ENCODE measurements at places on chromosomes 1 and 21. TPM values are rescaled to one million over a fixed set of nuclear protein-coding genes. Genes with fewer than 3 reads are reported as not detected.

DNA sequence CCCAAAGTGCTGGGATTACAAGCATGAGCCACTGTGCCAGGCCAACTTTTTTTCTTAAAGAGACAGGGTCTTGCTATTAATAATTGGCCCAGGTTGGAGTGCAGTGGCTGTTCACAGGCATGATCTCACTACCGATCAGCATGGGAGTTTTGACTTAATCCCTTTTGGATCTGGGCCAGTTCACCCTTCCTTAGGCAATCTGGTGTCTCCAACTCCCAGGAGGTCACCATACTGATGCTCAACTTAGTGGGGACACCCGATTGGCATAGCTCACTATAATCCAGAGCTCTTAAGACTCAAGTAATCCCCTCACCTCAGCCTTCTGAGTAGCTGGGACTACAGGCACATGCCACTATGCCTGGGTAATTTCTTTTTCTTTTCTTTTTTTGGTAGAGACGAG, 64.2 kb upstream of the SCYL3 start:
- no peak for DNase-seq

DNA sequence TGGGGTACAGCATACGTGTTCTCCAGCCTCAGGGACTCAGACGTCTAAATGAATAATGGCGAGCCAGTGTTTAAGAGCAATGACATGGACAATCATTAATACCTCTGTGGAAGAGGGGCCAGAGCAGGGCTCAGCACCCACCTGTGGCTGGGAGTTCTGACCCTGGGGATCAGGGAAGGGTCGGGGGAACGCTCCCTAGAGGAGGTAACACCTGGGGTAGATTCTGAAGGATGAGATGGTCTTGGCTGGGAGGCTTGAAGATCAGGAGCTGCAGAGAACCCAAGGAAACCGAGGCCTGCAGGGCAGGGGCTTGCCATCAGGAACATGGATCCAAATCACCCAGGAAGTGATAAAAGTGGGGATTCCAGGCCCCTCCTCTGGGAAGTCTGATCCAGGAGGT, 138.2 kb upstream of the RUNX3 start:
- DNase-seq: no peak

The PSMB4 gene
- 482 TPM for total RNA-seq

GRCh38 chr1:2383576-2383975, 7.8 kb downstream of the MORN1 start:
- DNase-seq: no peak

DNA sequence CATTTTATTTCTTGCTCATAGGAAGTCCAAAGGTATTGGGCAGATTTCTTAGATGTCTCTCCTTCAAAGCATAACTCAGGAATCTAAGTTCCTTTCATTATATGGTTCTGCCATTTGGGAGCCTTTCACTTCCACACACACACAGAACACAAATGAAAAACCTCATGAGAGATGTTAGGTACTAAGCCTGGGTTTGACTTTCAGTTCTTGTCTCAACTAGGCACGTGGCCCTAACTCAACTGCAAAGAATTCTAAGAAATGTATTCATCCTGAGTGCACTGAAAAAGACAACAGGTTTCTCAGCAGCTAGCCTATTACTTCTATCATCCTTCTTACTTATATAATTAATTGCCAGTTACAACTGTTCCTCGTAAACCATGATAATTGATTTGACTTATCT, 190.0 kb upstream of the SAMSN1 start:
- DNase-seq: no peak

DNA sequence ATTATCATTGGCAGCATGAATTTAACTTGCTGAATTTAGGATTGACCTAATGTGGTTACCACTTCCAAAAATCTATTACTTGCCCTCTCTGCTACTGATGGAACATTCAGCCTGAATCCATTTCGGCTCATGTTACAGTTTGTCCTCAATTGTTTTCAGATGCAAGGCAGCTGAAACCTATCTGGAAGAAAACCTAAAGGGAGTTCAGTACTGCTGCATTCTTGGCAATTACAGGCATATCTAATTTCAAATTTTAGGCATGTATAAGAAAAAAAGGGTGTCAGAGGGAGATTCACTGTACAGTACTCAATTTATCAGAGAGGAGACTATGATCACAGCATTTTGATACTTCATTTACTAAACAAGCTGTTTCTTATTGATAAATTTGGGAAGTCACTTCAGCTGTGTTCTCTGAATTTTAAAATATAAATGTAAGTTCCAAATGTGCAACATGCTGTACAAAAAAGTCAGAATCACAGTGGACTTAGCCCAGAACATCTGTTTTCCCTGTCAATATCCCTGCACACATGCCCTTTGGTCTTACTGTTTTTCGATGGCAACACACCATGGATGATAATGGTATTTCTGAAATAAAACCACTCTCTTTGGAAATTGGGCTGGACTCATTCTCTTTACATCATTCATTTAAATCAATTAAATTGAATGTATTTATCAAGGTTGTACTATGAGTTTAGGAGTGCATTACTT, 651.6 kb upstream of the ADGRL4 start:
- DNase-seq: no peak

GRCh38 chr1:180260541-180260940, 30.5 kb downstream of the LHX4 start:
- no peak for DNase-seq

- no peak for DNase-seq
Observed at GRCh38 chr1:241536969-241537368, 4.8 kb downstream of the KMO start.

The SFN gene
- total RNA-seq: 0.13 TPM

GRCh38 chr1:224042557-224043118, 71.3 kb upstream of the FBXO28 start:
- no peak for DNase-seq

The PTPN7 gene
- 0.40 TPM for total RNA-seq

GRCh38 chr1:85319491-85319890, 43.1 kb upstream of the BCL10 start:
- DNase-seq: no peak

- DNase-seq: no peak
Observed at GRCh38 chr1:195562074-195562473, 1046.2 kb downstream of the KCNT2 start.

DNA sequence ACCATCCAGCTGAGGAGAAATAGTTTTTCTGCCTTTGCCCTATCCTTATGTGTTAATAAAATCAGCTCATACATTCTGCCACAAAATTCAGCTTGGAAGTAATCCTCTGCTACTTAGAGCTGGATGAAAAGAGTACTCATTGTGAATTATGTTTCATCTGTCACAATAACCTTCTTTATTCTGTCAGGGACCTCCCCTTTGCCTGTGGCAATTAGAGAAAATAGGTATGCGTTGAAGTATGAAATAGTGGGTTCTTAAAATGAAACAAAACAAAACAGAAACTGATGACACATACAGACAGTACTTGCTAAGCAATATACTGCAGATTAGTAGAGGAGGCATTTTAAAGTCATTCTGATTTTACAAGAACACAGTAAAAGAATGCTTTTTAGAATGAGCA, 578.5 kb downstream of the USP25 start:
- DNase-seq: no peak

The MROH9 gene
- not detected for total RNA-seq

GRCh38 chr1:151976858-151977257, 16.8 kb downstream of the S100A10 start:
- no peak for DNase-seq

GRCh38 chr1:98044766-98045165, 123.9 kb upstream of the DPYD start:
- no peak for DNase-seq

GRCh38 chr1:246617156-246617555, 50.9 kb downstream of the CNST start:
- no peak for DNase-seq

The ARHGEF11 gene
- 25.4 TPM for total RNA-seq

DNA sequence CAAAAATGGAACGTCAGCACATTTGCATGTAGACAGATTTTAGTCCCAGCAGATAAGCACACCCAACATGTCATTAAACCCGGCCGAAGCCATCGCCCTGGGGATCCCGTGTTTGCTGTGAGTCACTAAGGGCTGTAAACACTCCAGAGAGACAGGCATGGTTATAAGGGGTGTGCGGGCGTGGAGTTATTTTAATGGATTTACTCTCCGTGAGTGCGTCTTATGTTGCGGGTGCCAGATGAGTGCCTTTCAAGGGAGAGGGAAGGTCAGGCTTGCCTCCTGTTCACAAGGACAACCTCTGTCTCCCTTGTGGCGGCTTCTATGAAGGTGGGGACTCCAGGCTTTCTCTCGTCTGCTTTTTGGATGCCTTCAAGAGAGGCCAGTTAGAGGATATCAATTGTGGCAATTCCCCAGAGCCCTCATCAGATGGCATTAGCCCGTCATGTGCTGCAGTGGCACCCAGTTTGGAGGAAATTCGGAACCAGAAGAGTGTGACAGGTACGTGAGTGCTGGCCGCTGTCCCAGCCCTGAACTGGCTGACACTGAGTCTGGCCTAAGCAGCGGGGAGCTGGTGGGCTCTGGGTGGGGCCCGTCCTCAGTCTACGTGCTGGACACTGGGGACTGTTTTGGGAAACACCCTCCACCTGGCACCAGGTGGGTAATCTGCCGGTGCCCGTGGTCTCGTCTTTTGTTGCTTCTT, 223.8 kb upstream of the TMEM51 start:
- DNase-seq: no peak

The DPT gene
- not detected for total RNA-seq

DNA sequence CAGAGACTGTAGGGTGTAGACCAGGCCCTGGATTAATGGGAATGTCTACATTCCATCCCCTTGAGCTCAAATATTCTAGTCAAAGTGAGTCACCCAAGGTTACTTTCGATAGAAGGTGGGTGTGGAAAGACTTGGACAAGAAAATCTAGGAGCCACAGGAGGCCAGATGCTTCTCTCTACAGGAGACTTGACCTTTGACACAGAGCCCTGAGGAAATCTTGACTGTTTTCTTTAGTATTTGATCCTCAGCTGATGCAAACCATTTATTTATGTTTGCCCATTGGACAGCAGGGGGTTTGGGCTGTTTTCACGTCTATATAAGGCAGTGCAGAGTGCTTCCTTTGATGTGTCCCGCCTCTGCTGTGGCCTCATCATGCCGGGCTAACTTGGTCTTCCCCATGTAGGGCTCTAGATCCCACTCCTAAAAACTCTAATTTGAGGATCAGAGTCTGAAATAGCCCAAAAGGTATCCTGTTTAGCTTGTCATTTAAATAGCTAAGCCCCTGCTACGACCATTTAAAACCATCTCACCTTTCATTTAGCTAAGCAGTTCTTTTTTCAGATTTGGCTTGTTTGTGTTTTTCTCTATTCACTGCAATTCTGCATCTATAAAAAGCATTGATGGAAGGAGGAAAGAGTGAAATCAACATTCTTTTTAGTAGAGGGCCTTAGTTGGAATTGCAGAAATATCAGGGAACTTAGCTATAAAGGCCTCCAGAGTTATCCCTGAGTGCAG, 15.5 kb upstream of the MAP3K7CL start:
- DNase-seq: no peak

GRCh38 chr1:69733061-69733460, 165.3 kb downstream of the LRRC7 start:
- DNase-seq: no peak

The ACBD6 gene
- total RNA-seq: 78.5 TPM

The RGS1 gene
- total RNA-seq: not detected

GRCh38 chr1:168112673-168113305, 23.9 kb downstream of the GPR161 start:
- DNase-seq: peak; percentile 53

The FAM72A gene
- total RNA-seq: 11.9 TPM

The HTR6 gene
- not detected for total RNA-seq

The C4BPA gene
- not detected for total RNA-seq

GRCh38 chr1:1955621-1956094, 36.6 kb upstream of the TMEM52 start:
- DNase-seq: no peak

- no peak for DNase-seq
Observed at GRCh38 chr1:237959838-237960237, 69.1 kb upstream of the ZP4 start.

DNA sequence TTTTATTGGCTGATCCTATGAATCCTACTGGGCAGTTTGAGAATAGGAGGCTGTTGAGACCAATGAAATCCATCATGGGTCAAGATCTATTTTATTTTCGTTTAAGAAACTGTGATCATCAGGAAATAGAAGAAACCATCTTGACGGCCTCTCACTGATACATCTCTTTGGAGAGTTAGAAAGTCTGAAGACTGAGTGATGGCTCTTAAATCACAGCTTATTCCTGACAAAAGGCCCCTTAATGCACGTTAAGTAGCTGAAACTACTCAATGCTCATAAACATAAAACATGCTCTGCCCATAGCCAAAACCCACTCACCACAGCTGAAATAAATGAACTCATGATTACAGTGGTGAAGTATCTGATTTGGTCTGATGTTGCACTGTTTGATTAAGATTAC, 784.5 kb upstream of the NEGR1 start:
- DNase-seq: no peak

- no peak for DNase-seq
Observed at GRCh38 chr21:45386728-45387371, 18.1 kb upstream of the COL18A1 start.

- DNase-seq: no peak
Observed at GRCh38 chr1:55626326-55626725, 411.2 kb upstream of the USP24 start.

The DENND2D gene
- total RNA-seq: 1.3 TPM

DNA sequence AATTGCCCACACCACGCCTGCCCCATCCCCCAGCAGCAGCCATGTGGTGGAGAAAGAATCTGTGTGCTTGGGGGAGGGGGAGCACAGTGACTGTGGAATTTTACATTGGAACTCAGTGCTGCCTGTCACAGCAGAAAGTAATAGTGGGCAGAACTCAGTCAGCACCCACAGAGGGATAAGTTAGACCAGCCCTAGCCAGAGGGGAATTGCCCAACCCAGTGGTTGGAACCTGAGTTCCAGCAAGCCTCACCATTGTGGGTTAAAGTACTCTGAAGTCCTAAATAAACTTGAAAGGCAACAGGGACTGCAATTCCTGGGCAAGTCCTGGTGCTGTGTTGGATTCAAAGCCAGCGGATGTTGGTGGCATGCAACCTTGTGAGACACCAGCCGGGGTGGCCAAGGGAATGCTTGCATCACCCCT, 88.8 kb downstream of the MRPL39 start:
- DNase-seq: no peak

GRCh38 chr1:212749821-212750535, 41.6 kb downstream of the NSL1 start:
- DNase-seq: peak; percentile 22

DNA sequence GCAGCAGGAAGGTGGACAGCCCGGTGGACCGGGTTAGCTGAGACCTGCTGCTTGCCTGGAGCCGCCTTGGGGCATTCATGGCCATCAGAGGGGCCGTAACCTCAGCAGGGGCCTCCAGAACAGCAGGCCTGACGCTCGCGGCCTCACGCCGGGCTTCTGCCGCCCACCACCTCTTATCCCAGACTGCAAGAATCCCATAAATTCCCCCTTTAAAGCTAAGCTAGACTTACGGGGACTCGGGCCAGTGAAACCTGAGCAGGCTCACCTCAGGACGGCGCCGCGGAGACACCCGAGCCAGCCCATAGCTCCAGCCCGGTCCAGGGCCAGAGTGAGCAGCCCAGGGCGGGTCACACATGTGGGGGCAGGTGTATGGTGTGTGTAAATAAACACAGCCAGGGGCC, 132.3 kb downstream of the GLIS1 start:
- DNase-seq: no peak

- DNase-seq: no peak
Observed at GRCh38 chr1:2248127-2248826, 20.2 kb downstream of the SKI start.

- DNase-seq: no peak
Observed at GRCh38 chr1:70899735-70900134, 147.9 kb downstream of the PTGER3 start.

The CDCA8 gene
- total RNA-seq: 22.2 TPM

The FAM78B gene
- total RNA-seq: 0.13 TPM

The ITLN2 gene
- not detected for total RNA-seq

The CLEC20A gene
- not detected for total RNA-seq

- no peak for DNase-seq
Observed at GRCh38 chr1:87702455-87702854, 373.8 kb downstream of the LMO4 start.

The OXCT2 gene
- 8.6 TPM for total RNA-seq
